ENCODE measurements at places on chromosomes 12 and 14.

GRCh38 chr14:33488582-33488981 is 462.3 kb downstream of the EGLN3 start:
- DNase-seq, result no peak

GRCh38 chr12:50188875-50189575 is 21.9 kb upstream of the CERS5 start:
- DNase-seq, result no peak

GRCh38 chr12:20513189-20513588 is 144.9 kb downstream of the PDE3A start:
- DNase-seq, result no peak

DNA sequence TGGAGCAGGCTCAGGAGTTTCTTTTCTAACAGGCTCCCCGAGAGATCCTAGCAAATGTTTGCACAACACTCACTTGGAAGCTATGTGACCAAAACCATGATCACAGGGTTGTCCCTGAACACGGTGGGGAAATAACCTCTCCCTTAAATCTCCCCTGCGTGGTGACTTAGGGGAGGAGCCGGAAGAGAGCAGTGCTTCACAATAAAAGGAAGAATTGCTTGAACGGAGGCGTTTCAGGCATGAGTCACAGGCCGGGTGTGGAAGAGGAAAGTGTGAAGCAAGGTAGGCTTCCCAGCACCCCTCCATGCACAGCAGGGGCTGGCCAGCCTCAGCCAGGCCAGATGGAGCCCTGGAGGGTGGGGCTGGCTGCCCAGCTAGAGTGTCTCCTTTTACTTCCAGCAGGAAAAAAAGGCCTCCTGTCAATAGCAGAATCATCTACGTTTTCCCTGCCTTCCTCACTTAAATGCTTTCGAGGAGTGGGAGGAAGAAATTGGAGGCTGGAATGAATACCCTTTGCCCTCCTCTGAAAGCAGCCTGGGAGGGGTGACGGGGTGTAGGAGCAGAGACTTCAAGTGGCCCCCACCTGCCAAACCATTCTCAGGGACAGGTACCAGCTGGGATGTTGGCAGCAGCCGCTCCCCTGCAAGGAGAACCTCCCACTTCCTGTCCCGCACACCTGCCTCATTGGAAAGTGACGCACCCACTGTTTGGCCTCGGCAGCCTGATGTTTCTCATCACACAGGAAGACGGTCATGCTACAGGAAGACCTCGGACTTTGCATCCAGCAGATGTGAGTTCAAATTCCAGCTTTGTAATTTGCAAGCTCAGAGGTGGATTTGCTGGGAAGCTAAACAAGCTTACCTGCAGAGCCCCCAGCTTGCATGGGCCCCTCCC is 30.1 kb upstream of the PPP2R5C start:
- DNase-seq, result peak; percentile 44

DNA sequence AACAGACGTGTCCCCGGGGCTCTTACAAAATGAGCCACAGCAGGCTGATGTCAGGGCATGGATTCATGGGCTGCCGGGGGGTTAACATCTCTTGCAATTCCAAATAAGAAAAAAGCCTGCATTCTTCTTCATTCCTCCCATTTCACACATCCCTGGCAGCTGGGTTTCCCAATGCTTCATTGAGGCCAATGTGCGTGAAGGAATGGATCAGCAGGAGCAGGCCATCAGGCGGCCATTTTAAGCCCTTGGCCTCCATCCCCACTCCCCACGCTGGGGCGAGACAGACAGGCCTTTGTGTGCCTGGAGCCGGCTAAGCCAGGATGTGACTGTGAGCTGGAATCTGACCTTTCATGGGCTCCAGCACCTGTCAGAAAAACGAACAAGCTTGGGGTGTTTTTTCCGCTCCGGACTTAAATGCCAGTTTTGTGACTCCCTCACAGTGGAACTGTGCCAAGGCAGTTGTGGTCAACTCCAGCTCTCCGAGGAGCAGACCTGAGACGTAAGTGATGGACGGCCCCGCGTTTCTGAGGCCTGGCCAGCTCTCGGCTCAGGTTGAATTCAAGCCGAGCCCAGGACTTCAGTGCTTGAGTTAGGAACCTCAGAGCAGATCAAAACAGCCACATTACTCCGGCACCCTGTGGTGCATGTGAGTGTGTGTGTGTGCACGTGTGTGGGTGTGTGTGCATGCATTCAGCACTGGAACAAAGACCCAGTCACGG is 133.1 kb downstream of the TMEM30B start:
- DNase-seq, result peak; percentile 58

DNA sequence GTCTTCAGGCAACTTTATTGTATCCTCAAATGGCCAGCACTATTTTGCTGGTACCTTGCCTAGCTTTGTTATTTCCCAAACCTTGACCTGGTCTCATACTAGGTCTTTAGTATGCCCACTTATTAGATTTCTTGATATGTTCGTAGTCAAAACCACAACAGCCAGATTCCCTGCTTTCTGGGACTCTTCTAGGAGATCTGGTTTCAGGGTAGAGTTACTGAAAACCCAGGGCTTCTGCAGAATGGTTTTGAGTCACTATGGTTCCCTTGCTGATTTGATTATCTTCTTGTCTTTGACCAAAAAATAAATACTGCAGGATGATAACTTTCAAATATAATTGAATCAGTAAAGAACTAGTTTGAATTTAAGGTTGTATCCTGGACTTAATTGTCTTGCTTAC is 211.2 kb downstream of the FUT8 start:
- DNase-seq, result no peak

GRCh38 chr14:25394791-25395391 is 344.9 kb upstream of the STXBP6 start:
- DNase-seq, result no peak

DNA sequence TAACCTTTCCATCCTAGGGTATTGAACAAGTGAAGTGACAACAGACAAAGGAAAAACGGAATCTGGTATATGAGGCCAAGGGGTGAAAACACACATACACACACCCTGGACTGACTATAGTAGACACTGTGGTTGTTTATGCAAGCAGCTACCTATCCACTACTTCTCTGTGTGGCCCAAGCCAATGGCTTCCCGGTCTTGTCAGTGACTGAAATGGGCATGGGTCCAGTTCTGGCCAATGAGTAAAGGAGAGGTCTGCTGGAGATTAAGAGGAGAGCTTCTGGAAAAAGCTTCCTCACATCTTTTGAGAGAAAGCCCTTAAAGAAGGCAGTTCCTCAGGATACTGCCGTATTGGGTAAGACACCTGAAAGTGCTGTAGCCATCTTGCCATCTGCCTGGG is 19.3 kb downstream of the MBIP start:
- DNase-seq, result no peak

GRCh38 chr14:33556382-33557121 is 394.3 kb downstream of the EGLN3 start:
- DNase-seq, result no peak

DNA sequence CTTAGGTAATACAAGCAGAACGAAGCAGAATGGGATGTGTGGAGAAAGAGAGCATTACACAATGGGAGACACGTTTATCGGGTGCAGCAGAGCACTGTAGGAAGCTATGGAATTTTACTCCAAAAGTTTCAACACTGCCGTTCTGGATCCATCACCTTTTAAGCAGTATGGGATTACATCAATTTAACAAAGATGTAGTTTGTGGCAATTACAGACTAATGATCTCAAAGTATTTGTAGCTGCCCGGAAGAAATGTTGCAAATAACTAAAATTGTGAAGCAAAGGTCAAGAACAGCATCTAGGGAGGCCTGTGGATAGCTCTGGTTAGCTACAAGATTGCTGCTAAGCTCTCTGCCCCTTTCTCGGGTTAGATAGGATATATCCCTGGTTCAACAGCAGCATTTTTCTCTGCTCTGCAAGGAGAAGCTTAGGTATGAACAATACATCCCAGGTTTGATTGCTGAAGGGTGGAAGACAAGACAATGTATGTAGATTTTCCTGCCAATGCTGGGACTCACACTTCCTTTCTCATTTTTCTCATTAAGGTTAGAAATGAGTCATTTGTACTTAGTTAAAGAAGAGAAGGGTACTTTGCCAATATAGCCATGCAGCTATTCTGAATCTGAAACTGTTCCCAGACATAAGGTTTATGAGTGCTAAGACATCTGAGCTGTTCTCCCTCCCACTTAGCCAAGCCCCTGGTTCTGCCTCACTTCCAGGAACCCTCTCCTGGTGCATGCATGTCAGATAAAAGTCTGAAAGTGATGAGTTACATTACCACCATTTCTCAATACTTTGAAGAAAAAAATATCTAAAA is 75.0 kb upstream of the HIF1A start:
- peak; percentile 29 for DNase-seq

DNA sequence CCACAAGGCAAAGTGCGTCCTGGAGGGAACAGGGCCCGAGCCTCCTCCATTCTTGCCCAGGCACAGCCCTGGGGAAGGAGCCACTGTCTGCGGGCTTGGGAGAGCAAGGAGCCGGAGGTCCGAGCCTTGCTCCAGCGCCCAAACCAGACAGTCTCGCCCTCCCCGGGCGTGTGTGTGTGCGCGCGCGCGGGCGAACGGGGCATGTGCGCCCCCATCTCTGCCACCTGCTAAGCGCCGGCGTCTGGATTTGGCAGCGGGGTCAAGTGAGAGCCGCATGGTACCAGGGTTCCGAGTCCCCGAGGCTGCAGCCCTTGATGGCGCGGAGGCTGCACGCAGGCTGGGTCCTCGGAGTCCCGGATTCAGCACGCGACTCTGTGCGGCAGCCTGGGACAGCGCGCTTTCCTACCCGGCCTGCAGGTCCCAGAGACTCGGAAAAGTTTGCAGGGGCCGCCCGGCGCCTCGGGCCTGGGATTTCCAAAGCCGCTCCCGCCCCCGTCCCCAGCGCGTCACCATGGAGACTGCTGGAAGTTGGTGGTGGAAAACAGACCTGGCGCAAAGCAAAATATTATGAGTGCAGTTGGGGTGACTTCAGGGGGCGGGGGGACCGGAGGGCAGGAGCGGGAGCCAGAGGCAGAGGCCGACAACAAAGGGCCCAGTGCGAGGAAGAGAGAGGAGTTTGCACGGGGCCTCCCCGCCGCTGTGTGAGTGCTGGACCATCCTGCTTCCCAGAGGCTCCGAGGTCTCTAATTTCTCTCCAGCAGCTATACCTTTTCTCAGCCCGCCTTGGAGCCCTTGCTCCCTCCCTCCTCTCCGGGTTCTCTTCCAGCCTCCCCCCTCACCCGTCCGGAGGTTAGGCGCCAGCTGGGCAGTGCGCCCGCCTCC is 4.2 kb downstream of the RFX4 start:
- DNase-seq, result no peak

- no peak for DNase-seq
Observed at GRCh38 chr14:95417492-95417891, 97.8 kb upstream of the CLMN start.

DNA sequence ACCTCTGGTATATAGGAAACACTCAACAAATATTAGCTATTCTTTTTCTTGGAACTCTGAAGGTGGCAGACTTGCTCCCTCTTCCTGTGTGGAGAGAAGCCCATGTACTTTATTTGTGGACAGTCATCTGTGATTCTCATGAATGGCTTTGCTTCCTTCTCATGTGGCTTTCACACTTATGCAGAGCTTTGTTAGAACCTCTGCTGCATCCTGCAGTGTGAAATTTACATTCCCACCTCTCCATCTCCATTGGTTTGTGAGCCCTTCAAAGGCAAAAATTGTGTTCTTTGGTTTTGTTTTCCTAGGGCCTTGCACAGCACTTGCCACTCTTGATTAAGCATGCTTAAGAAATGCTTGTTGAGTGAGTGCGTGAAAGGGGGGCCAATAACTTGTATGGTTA is 51.9 kb downstream of the BICD1 start:
- no peak for DNase-seq

GRCh38 chr14:24335461-24336171 is 745 bp upstream of the ADCY4 start:
- peak; percentile 76 for DNase-seq

GRCh38 chr12:16530268-16530850 is 75.6 kb downstream of the LMO3 start:
- DNase-seq, result no peak

GRCh38 chr12:13069380-13069779 is 25.2 kb downstream of the FAM234B start:
- DNase-seq, result no peak

DNA sequence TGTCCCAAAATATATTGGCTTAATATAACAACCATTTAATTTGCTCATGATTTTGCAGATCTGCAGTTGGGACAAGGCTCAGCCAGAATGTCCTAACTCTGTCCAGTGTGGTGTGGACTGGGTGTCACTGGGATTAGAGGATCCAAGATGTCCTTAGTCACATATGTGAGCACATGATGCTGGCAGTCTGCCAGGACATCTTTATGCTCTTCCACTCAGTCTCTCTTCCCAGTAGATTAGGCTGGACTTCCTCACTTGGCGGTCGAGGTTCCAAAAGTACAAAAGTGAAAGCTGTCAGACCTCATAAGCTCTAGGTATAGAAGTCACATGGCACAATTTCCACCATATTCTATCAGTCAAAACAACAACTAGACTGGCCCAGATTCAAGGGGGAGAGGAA is 167.9 kb upstream of the NTF3 start:
- no peak for DNase-seq

- DNase-seq, result no peak
Observed at GRCh38 chr14:34538871-34539406, 562 bp downstream of the EAPP start.

GRCh38 chr12:56520048-56520447 is 1.6 kb upstream of the RBMS2 start:
- peak; percentile 65 for DNase-seq

GRCh38 chr14:53882684-53883083 is 73.9 kb downstream of the BMP4 start:
- DNase-seq, result no peak

GRCh38 chr12:129069886-129070285 is 216.6 kb downstream of the GLT1D1 start:
- DNase-seq, result no peak

GRCh38 chr12:130827432-130827831 is 11.6 kb downstream of the STX2 start:
- DNase-seq, result no peak

- DNase-seq, result no peak
Observed at GRCh38 chr14:98928418-98928817, 343.6 kb downstream of the BCL11B start.

DNA sequence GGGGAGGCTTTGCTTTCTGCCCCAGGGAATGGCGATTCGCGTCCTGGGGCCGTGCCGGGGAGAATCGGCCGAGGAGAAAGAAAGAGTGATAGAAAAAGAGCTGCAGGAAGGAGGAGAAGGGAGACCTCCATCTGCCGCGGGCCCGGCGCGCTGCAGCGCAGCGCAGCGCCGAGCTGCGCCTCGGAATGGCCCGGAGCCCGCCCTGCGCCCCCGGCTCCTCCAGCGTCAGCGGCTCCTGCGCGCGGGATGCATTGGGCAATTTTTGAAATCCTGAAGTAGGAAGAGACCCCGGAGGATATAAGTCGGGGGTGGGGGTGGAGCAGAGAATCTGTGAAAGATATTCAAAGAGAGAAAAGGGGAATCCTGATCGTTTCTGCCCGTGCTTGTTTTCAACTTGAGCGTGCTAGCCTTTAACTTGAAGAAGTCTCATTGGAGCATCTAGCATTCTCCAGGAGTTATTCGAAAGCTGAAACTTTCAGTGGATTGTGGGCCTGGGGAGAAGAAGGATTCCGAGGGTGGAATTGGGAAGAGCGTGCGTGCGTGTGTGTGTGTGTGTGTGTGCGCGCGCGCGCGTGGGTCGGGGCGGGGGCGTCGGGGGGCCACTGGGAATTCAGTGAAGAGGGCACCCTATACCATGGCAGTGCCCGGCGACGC is 441 bp downstream of the PDE3A start:
- no peak for DNase-seq
